ENCODE measurements at places on chromosomes 7 and 10.

DNA sequence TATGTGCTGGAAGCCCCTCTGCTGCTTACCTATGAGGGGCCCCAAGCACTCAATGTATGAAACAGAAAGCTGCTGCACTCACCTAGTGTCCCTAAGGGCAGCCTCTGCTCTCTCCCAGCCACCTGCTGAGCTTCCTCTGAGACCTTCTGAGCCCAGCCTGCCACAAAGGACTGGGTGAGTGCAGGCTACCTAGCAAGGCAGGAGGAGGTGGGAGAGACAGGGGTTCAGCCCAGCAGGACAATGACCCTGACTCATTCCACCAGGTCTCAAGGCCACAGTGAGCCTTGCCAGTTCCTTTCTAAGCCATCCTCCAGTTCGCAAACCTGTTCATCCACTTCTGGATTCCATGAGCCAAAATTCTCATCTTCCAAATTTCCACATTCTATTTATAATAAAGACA, 16.3 kb downstream of the VOPP1 start:
- DNase-seq, result no peak

DNA sequence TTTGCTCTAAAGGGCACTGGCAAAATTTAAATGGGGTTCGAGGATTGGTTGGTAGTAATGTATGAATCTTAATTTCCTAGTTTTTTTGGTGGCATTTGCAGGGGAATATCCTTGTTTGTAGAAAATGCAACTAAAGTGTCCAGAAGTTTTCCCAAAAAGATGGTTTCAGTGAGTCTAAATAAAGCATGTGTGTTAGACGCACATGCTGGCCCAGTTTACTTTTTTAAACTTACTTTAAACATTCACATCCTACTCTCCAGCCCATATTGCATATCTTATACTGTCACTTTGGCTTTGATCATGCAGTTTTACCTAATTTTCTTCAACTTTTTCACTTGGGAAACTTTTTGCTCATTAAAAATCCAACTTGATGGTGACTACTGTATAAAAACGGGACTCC, 744.0 kb upstream of the CELF2 start:
- DNase-seq, result no peak

GRCh38 chr10:86123715-86124114, 242.9 kb downstream of the GRID1 start:
- no peak for DNase-seq

- no peak for DNase-seq
Observed at GRCh38 chr10:89064748-89065147, 74.2 kb downstream of the FAS start.

DNA sequence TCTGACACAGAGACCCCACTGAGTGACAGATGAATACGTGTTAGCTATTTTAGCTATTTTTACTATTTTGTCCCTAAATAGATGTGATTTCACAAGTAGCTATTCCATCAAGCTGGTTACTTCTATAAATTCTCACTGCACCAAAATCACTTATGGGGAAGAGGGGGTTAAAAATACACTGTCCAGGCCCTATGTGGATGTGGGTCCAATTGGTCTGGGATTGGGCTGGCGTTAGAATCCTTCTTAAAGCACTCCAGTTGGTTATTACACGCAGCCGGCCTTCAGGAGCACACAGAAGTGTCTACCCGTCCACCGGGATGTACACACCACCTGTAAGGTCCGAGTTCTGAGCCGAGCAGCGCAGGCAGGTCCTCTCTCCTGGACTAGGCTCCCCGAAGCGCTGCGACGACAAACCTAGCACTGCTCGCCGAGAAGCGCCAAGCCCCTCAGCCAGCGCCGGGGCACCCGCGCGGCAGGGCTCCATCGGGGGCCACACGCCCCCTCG, 222.3 kb upstream of the MKLN1 start:
- no peak for DNase-seq

GRCh38 chr10:69088801-69089501, 1.0 kb downstream of the SRGN start:
- DNase-seq, result peak; percentile 45

- DNase-seq, result no peak
Observed at GRCh38 chr10:77926566-77927401, at the start of gene DLG5. Gene DLG5, minus strand, starts transcription at chr10:77926755. Its CDS starts 235 bp downstream, at chr10:77926520.

DNA sequence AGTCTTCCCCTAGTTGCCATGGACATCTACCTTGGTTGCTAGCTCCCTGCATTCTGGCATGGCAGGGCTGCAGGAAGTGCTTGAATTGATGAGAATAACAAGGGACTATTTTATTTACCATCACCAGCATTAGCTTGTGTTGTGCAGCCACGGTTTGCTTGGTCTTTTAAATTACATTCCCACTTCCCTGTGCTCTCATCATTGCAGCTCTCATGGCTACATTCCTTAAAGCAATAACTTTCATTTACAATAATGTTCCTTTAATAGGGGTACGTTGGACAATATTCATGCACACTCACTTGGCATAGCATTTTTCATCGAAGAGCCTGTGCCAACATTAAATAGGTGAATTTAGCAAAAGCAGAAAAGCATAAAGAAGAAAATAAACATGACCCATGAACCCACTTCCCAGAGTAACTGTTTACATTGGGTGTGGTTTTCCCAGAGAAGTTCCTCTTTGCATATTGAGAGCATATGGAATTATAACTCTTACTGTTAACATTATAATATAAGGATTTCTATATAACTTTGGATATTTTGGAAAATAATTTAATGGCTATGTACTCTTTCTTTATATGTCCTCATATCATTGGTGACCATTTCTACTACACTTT, 113.2 kb upstream of the VWC2 start:
- no peak for DNase-seq

DNA sequence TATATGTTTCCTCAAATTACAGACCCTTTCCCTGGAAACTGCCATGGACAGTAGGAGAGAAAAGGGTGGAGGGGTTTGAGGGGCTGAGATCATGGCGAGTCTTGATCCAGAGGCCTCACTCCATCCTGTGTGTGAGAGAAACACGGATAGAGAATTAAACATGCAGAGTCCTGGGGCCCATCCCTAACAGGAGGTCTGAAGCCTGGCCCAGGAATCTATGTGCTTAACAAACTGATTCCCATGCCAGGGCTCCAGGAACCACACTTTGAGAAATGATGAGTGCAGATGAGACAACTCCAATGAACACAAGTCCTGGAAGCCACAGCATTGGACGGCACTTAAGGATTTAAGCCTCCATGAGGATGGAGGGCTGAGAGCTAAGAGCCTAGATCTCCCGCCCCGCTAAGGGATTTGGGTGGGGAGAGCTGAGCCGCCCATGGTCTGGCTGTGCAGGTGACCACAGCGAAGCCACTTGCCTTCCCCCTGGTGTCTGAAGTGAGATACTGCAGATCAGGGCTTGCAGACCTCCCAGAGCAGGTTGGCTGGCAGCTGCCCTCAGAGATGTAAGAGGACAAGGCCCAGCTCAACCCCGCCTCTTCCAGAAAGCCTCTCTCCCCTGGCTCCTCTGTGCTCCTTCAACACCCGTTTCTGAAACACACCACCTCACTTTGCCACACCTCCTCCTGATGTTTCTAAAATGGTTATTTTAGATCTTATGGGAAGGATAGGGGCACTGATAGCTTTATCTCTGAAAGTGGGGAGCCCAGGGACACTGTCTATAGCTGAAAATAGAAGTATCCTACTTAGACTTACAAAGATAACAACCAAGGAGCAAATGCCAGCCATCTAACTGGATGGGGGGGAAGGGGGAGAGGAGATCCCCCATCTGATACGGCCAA, 24.8 kb upstream of the EIF5AL1 start:
- DNase-seq, result no peak

DNA sequence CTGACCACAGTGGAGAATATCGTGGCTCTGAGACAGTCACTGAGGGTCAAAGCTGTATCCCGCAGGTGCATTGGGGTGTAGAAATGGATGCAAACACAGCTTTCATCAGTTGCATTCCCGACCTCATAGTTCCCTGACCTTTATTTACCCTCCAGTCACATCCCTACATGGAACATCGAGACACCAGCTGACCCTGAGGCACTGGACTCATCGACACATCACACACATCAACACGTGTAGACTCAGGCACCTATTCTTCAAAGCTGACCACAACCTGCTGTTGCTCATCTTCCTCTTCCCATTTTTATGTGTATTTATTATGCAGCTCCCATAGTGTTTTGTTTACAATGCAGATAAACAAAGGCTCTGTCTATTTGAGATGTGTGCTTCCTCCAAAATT, 396.9 kb upstream of the NRP1 start:
- DNase-seq, result no peak

- no peak for DNase-seq
Observed at GRCh38 chr7:1123715-1124114, 35.8 kb downstream of the GPER1 start.

DNA sequence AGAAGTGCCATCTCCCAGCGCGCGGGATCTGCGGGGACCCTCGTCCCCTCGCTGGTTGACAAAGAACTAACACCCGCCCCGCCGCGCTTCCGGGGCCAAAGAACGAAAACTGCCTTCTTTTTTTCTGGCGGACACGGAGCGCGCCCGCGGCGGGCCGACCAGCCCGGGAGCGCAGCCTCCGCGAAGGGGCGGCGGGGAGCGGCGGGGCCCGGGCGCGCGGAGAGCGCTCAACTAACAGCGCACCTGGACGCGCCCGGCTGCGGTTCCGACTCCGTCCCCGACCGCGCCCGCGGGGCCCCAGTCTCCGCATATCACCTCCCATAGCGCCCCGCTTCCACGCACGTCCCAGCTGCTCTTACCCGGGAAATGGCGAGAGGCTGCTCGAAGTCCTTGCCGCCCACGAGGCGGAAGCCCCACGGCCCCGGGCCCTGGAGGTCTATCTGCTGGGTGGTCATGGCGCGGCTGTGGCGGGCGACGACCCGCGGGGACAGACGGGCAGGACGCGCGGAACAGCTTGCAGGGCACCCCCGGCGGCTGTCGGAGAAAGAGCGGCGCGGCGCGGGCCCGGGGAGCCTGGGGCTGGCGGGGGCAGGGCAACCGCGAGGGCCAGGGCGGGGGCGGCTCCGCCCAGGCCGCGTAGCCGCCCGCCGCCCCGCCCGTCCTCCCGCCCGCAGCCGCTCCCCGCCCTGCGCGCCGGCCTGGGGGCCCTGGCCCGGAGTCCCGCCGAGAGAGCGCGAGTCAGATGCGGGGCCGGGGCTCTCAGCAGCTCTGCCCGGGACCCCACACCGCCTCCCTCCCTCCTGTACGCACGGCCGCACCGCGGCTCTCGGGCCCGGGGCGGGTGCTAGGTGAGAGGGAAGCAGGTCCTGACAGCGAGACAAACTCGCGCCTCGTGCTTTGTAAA, at the start of gene PDLIM1:
Gene PDLIM1 (minus strand): TSS at position 543 of the 904 bp plus-strand sequence. CDS start 88 bp downstream, at position 455.
- no peak for DNase-seq

GRCh38 chr10:120511165-120511564, 54.1 kb downstream of the PLPP4 start:
- DNase-seq, result no peak

DNA sequence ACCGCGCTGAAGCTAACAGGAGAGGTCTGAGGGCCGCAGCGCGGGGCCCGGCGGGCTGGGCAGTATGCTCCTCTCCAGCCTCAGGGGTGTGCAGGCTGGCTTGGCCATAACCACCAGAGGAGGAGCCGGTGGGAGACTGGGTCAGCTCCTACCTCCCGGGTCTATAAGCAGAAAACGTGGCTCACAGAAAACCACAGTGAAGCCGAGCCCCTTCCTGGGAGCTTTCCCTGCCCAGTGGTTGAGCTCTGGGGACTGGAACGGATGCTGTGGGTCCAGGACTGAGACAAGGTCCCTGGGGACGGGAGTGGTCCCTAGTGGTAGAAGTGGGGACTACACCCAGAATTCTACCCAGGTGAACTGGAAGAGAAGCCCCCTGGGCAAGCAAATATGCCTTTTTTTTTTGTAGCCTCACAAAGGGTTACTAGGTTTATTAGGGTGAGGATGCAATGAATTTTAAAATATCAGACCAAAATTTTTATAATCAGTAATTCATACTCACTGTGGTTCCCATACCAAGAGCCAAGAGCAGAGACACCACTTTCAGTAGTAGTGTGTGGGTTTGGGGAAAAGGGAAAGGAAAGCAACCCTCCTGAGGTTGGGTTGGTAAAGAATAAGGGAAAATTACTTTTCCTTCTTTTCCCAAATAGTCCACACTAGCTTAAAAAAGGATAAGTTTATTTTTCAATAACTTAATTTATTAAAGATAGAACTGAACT, 67.9 kb upstream of the PRKCQ start:
- DNase-seq, result peak; percentile 41

GRCh38 chr7:36939816-36940215, 215.5 kb upstream of the AOAH start:
- no peak for DNase-seq

DNA sequence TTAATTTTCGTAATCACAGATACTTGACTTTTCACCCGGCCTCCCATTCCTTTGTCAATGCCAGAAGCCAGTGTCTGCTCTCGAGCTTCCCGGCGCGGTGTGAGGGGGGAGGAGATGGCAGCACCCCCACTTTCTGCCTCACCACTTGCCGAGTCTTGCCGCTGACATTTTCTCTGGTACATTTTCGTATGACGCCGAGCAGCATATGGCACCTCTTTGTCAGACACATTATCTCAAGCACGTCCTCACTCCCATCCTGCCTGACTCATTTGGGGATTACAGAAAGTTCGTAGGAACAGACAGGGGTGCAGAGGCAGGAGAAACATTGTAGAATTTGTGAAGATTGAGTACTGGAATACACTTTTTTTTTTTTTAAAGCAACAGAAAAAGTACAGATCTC, 60.8 kb upstream of the SORCS3 start:
- no peak for DNase-seq

DNA sequence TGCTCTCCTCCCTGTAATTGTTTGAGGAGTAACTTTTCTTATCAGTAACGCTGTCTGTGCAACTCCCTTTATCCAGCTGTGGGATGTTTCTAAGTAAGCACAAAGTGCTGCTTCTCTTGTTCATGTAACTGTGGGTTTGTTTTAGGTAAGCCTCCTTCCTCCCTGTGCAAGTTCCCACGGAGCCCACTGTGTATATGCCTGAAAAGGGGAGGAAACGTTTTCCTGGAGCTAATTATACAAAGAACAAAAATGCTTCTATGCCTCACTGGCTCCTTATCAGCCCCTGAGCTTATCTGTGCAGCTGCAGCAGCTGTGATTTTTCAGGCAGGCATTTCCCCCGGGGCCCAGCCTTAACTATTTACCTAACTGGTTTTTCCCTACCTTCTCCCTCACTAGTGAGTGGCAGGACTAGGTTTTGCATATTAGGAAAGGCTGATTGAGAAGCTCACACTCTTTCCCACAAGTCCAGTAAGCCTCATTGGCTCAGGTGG, 593.4 kb upstream of the GHITM start:
- DNase-seq, result no peak

DNA sequence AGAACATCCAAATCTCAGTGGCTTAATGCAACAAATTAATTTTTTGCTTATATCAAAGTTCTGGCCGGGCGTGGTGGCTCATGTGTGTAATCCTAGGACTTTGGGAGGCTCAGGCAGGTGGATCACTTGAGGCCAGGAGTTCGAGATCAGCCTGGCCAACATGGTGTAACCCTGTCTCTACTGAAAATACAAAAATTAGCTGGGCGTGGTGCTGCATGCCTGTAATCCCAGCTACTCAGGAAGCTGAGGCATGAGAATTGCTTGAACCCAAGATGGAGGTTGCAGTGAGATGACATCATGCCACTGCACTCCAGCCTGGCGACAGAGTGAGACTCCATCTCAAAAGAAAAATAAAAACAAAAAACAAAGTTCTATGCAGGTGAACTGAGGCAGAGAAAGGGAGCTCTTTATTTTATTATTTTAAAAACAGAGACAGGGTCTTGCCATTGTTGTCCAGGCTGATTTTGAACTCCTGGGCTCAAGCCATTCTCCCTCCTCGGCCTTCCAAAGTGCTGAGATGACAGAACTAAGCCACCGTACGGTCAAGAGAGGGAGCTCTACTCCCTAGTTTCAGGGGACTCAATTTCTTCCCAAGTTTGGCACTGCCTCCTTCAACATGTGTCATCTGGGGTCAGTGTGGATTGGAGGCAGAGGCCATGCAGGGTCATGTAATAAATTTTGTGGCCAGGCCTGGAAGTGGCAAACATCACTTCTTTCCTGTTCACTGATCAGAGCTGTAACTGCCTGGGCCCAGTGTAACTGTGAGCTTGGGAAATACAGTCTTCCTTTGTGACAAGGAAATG, 2.4 kb downstream of the ADCK2 start:
- no peak for DNase-seq
